ENCODE measurements at places on chromosomes 4 and X.

DNA sequence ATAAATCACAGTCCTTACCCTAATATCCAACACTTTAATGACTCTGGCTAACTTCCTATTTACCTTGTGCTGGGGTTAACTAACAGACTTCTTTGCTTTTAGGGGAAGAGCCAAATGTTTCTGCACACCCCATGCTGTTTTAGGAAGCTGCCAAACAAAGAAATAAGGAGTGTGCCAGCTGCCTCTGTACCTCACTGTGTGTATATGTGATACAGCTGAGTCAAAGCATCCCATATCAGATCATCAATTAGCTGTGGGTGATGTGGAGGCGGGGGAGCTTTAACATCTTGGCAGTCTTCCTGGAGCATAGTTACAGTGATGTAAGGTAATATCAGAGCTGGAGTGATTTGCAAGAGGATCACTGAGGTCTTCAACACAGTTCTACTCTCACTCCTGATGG lies 95.4 kb downstream of the COL25A1 start:
- DNase-seq, result no peak

DNA sequence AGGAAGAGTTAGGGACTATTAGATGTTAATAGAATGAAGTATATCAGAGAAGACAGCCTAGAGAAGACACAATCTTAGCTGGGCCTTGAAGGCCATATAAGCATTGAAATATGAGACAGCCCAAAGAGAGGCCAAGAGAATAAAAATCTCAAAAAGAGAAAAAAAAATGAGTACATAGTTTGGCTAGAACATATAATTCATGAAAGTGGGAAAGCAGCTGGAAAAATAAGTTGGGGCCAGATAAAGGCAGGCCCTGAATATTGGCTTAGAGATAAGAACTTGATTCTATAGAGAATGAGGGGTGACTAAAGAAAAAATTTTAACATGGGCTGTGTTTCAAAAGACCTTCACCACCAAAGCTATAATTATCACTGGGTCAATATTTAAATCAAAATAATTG lies 7.4 kb upstream of the UTP3 start:
- no peak for DNase-seq

GRCh38 chr4:118935819-118936218 lies 47.2 kb downstream of the SYNPO2 start:
- no peak for DNase-seq

DNA sequence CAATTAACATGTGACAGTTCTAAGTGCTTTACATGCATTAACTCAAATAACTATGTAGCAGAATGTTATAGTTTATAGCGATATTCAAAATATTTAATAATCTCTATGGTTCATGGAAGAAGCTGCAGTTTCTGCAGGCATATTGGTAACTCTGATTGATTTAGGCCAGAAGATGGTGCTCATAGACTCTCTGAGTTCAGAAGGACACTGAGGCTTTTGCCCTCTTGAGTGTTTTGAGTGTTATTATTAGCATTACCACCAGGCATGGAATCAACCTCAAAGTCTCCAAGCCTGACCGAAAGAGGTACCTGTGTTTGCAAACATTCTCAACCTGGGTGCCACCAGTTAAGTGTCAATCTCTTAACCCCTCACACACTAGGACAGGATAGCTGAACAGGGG lies 792.3 kb upstream of the PCDH7 start:
- DNase-seq, result no peak

DNA sequence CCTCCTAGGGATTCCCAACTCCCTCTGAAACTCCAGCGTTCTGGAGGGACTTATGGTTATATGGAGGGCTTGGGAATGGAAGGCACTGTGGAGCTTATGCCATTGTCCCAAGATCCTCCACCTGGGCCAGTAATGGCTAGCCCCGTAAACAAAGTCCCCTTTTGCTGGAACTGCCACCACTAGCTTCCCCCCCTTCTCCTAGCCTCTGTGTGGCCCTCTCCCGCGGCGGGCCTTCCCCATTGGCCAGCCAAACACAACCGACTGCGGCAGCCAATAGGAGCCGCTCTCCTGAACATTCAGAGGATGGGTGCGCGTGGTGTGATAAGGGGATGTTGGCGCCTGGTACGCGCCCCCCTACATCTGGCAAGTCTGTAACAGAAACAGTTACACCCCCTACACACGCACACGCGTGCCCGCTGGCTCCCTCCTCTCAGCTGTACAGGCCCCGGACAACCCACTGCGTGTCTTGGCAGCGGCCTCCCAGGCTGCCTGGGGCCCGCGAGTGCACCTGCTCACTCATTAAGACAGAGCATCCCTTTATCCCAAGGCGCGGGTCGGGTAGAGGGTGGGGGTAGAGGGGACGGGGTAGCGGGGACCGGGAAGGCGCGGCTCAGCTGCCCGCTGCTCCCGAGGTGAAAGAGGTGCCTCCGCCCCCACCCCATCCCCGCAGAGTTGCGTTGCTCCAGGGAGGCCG lies 863 bp upstream of the RAB33A start:
- DNase-seq, result peak; percentile 75

- peak; percentile 39 for DNase-seq
Measured at GRCh38 chr4:125315576-125316400, 1.0 kb downstream of the FAT4 start.

DNA sequence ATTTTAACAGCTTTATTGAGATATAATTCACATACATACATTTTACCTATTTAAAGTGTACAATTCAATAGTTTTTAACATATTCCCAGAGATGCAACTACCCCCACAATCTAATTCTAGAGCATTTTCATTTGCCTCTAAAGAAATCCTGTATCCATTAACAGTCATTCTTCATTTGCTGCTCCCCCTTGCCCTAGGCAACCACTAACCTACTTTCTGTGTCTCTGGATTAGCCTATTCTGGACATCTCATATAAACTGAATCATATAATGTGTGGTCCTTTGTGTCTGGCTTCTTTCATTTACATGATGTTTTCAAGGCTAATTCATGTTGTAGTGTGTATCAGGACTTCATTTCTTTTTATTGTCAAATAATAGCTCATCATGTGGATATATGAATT lies 105.1 kb upstream of the GRPR start:
- no peak for DNase-seq

- peak; percentile 60 for DNase-seq
Measured at GRCh38 chr4:54683616-54684346, 26.0 kb downstream of the KIT start.

GRCh38 chrX:23737413-23737812 lies 5.7 kb downstream of the ACOT9 start:
- DNase-seq, result no peak

GRCh38 chr4:15455290-15455689 lies 14.4 kb upstream of the CC2D2A start:
- no peak for DNase-seq

DNA sequence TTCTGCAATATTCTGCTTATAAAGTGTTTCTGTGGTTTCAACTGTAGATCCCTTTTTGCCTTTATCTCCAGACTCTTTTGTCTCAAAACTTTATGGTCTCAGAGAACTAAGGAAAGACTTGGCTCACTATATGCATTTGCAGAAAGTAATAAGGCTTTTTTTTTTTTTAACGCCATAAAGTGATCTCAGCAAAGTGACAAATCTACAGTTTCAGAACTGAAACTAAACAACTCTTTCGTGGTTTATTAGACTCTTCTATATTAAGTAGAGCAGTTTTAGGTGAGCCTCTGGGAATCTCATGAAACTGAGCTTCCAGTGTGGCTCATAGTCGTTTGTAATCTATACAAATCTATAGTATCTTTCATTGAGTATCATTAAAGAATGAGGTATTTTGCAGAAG lies 15.3 kb downstream of the ATP7A start:
- no peak for DNase-seq

- no peak for DNase-seq
Measured at GRCh38 chr4:132218406-132218805, 930.7 kb upstream of the PCDH10 start.

DNA sequence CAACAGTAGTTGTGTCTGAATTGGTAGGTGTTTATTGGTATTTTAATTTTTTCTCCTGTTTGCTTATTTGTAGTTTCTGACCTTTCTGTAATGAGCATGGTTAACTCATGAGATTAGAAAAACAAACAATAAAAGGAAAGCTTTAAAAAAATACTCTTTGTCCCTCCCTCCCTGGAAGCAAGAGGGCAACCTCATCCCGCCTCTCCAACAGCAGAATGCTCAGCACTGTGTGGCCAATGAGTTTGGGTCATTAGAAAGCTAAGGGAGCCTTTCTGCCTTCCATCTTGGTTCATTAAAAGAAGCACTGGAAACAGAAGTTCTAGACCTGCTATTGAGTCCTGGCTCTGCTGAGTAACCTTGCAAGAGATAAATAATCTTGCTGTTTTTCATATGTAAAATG lies 33.9 kb downstream of the TRPC5 start:
- DNase-seq, result no peak

DNA sequence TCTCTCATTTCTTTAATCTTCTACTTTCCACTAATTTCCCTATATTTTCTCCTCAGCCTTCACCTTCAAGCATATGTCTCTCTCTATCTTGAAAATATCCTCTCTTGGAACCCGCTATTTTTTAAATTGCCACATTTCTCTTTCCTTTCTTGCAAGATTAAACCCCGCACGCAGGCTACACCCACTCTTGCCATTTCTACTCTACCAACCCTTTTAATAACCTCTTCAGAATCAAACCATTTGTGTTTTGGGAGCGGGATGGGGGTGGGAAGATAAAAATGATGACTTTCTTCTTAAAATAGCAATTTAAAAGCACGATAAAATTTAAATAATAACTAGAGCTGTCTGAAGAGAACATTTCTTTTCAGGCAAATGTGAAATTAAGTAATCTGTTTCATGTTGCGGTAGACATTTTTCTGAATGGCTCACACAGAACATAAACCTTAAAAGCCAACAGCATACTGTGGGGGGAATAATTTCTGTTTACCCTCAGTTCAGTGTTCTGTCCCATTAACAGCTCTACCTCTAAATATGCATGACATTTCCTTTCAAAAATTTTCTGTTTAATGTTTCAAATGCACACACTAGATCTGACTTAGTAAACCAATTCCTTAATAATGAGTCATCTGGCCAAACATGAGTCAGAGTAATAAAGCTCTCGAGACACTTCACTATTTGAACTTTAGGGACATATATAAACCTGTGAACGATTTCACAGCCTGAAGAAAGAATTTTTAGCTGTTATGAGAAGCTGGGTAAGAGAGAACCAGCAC lies 20.5 kb downstream of the ARSJ start:
- DNase-seq, result no peak

- no peak for DNase-seq
Measured at GRCh38 chrX:16678689-16679088, 28.7 kb downstream of the S100G start.

DNA sequence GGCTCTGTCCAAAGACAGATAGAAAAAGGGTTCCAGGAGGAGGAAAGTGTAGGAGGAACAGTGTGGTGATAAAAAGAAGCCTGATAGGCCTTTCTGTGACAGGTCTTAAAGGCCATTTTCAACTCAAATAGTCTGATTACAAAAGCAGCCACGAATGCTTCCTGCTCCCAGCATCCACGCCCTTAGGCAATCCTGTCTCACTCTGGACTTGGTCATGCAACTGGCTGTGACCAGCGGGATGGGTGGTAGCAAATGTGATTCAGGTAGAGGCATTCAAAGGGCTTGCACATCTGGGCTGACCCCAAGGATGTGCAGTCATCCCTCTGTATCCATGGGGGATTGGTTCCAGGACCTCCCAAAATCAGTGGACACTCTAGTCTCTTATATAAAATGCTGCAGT lies 14.4 kb upstream of the SEPSECS start:
- DNase-seq, result no peak

GRCh38 chr4:89752932-89753598 lies 83.9 kb downstream of the SNCA start:
- no peak for DNase-seq

DNA sequence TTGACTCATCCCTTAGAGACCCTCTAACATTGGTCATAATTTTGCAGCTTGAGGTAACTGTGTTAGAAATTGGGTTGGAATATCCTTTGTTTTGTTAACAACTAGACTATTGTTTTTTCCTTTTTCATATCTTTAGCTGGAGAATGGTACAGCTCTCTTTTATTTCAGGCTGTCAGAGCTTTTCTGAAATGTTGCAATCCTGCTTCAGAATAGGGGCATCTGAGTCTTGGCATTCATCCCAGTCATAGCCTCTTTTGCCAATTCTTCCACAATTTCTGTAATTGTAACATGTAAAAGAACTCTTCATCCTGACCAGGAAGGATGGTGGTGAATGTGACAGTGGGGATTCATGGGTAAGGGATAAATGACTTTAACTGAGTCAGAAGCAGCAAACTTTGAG lies 128.7 kb downstream of the FHIP1A start:
- no peak for DNase-seq

DNA sequence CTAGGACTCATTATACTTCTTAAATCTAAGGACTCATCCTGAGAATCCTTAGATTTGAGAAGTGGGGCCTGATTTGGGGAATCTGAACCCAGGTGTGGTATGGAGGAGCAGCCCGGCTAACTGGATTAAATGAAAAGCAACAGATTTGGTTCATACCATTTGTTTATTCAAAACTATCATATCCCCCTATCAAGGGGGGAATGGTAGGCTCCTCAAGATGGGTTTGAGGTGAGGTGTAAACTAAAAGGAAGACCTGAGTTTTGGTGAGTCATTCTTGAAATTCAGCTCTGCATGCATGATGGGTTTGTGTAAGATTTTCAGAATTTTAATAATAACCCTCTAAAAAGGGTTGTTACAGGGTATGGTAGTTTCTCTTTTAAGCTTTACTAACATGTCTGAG lies 53.4 kb downstream of the CASP6 start:
- DNase-seq, result no peak

DNA sequence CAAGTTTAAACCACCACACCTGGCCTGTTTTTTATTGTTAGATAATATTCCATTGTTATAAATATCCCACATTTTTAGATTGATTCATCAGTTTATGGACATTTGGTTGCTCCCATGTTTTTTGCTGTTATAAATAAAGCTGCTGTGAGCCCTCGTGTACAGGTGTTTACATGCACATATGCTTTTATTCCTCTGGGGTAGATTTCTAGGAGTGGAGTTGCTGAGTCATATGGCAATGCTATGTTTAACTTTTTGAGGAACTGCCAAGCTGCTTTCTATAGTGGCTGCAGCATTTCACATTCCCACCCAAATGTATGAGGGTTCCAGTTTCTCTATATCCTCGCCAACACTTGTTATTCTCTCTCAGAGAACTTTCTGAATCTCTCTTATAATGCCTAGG lies 90.5 kb downstream of the TBL1X start:
- no peak for DNase-seq

DNA sequence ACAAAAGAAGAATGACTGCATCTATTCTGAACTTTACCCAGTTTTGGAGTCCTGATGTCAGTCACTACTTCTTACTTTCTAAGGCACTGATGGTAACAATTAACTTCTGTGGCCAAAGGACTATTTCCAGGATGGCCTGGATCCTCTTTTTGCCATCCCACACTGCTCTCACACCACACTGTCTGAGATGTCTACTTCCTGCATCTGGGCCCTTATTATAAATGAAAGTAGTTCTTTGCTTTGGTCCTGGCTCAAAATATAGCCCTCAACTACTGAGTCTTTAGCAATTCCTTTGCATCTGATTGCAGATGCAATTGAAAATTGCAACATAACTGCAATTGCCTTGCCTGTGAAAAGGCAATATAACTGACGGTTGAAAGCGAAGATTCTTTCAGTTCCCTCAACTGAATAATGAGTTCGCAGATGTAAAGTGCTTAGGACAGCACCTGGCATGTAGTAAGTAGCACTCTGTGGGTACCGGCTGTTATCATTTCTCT lies 44.2 kb downstream of the COQ2 start:
- DNase-seq, result no peak

- no peak for DNase-seq
Measured at GRCh38 chrX:138858951-138859350, 147.4 kb upstream of the FGF13 start.

- no peak for DNase-seq
Measured at GRCh38 chr4:122300776-122301175, 78.0 kb upstream of the ADAD1 start.

GRCh38 chrX:124440695-124441094 lies 94.3 kb downstream of the SH2D1A start:
- no peak for DNase-seq
